ENCODE measurements at places on chromosomes 5 and 9. TPM values are rescaled to one million over a fixed set of nuclear protein-coding genes. Genes with fewer than 3 reads are reported as not detected.
A peak's percentile ranks its signal among the peaks of the same experiment; 100 is the strongest.

DNA sequence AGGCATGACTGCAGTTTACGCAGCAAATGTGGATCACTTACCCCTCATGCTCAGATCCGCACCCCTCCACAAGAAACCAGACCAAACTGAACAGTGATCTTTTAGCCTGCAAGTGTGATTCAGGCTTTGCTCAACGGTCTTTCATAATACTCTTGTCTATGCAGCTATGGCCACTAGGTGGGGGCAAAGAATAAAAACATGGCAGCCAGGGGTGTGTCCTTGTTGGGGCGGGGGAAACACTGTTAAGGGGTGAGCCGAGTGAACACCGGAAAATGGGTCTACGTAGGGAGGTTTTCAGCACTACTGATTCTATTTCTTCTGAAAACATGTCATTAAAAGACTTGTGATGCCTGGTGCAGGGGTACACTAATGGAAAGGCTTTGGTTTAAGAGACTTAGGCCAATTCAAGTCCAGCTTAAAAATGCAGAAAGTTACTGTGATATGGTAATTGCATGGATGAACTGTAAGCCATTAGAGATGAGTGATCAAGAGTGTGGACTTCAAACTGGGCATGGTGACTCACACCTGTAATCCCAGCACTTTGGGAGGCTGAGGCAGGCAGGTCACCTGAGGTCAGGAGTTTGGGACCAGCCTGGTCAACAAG is 49.9 kb upstream of the GPR151 start:
- peak; percentile 64 for DNase-seq

DNA sequence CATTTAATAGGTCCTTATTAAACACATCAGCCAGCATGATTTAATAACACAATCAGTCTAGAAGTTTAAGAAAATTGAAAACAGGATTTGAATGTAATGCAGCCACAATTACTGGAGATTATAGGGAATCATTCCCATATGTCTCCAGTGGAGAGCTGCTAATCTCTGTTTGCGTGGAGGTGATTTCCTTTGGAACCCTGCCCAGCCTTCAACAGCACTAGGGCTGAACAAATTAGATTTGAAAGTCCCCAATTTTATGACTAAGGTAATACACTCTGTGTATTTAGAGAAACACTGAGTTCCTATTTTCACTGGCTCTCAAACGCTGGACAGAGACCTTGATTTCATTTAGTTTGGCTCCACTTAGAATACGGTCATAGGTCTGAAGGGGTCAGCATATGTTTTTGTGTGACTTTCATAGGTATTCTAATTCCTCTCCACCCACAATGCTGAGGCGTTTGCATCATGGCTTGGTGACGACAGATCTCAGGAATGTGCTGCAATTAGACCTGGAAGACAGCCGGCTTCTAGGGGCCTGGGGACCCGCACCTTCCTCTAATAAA is 508.3 kb downstream of the EBF1 start:
- DNase-seq: peak; percentile 62

- no peak for DNase-seq
Measured at GRCh38 chr5:131260895-131261294, 3.0 kb upstream of the CDC42SE2 start.

- peak; percentile 6 for DNase-seq
Measured at GRCh38 chr9:35179347-35180280, 17.8 kb downstream of the UNC13B start.

Gene ETF1
- 112 TPM for total RNA-seq
